Fibroblast of villous mesenchyme (primary cell): ENCODE measurements at places on chromosomes 4 and X.

GRCh38 chrX:130578906-130579305 is 177.1 kb downstream of the RBMX2 start:
- no peak for DNase-seq

GRCh38 chr4:3746701-3747580 is 19.2 kb upstream of the ADRA2C start:
- DNase-seq: peak; percentile 27

- no peak for DNase-seq
Measured at GRCh38 chr4:121784401-121784800, 16.7 kb upstream of the EXOSC9 start.

- peak; percentile 2 for DNase-seq
Measured at GRCh38 chr4:27123123-27123768, 262.6 kb downstream of the STIM2 start.

DNA sequence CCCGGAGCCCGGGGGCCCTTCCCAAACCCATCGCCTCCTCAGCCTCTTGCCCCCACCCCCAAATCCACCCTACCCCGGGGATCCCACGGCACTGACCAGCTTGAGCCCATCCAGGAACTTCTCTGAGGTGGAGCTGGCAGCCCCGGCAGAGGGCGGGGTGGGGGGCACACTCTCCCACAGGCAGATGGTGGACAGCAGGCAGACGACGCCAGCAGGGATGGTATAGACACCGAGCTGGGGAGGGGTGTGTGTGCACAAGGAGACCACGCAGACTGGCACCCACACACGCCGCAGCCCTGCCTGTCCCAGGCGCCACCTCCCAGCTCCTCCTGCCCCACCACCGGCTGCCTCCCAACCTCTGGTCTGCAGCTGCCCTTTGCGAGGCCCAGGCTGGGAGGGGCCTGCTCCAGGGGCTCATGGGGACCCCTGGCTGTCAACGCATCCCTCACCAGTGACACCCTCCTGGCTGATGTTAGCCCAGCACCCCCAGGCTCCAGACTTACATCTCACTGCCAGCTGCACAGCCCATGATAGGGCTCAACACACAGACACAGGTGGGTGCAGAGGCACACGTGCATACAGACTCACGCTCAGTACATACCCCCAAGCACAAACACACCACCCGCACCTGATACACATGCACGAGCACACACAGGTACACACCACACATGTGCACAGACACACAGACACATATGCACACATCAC is 4.2 kb downstream of the SLC49A3 start:
- DNase-seq: no peak
